ENCODE measurements at places on chromosomes 4 and X.

GRCh38 chr4:146023334-146023967, 84.8 kb upstream of the ZNF827 start:
- no peak for DNase-seq

DNA sequence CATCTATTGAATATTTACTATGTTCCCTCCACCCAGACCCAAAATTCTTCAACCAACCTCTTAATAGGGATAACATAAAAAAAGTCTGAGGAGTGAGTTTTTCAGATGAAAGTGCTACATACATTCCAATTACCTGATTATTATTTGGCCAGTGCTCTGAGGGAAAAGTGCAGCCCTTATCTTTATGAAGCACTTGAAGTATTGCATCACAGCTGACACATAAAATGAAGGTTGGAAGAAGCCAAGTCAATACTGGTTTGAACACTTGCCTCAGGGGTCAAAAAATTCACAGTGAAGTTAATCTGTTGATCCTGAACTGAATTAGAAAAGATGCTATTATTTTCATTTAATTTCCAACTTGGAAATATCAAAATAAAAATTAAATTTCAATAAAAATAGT, 498.9 kb downstream of the INPP4B start:
- no peak for DNase-seq

GRCh38 chrX:15906041-15906943, 51.7 kb upstream of the AP1S2 start:
- DNase-seq, result no peak

- no peak for DNase-seq
Observed at GRCh38 chr4:71216316-71216959, 122.4 kb upstream of the SLC4A4 start.

- no peak for DNase-seq
Observed at GRCh38 chrX:22081475-22082092, 49.5 kb downstream of the PHEX start.

- DNase-seq, result no peak
Observed at GRCh38 chr4:146135941-146136340, 39.6 kb upstream of the LSM6 start.

DNA sequence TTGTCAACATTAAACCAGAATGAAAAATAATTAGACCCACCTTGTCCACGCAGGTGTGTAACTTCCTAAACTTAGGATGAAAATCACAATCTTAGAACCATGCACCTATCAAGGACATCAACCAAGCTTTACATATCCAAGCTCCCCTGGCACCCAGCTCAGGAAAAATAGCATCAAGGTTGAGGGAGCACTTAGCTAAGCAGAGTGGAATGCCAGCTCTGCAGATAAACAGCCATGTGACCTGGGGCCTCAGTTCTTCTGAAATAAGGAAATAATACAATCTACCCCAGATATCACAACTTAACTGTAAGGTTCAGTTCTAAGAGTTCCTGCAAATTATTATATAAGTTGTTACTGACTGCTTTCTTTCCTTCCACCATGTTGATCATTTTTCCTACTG, 64.7 kb downstream of the DHX15 start:
- no peak for DNase-seq

GRCh38 chr4:41058426-41058825, 155.9 kb downstream of the APBB2 start:
- DNase-seq, result no peak

- no peak for DNase-seq
Observed at GRCh38 chrX:54641530-54641929, 111.5 kb downstream of the GNL3L start.

- DNase-seq, result no peak
Observed at GRCh38 chr4:157221895-157222770, 1.6 kb downstream of the GRIA2 start.

- DNase-seq, result peak; percentile 41
Observed at GRCh38 chr4:5638976-5639375, 69.4 kb downstream of the EVC2 start.

DNA sequence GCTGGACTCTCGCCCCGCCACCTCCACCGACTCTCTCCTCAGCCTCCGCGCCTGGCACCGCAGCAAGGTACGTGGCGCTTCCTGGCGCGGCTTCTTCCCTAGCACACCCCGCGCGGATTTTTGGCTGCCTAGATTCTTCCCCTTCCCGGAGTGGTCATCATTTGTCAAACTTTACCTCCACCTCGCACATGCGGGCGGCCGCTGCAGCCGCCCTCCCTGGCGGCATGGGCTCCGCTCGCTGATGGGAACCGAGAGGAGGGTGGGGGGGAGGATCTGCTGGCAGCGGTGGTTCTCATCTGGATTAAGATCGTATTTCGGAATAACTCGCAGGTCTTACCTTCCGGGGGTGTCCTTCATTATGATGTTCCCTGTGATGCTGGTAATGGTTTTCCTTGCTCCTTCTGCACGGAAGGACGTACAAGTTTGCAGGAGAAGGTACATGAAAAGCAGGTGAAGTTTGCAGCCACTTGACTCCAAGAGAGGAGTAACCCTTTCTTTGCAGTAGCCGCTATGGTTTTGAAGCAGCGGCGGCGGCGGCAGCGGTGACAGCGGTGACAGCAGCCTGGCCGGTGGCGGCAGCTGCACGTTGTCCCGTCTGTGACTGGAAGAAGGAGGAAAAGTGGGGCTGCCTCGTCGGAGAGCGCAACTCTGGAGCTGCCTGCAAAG, 2183.9 kb upstream of the TENM3 start:
- DNase-seq, result no peak

GRCh38 chr4:113689394-113689793, 72.1 kb downstream of the CAMK2D start:
- DNase-seq, result no peak

- no peak for DNase-seq
Observed at GRCh38 chr4:76585897-76586360, 150.9 kb downstream of the SHROOM3 start.

DNA sequence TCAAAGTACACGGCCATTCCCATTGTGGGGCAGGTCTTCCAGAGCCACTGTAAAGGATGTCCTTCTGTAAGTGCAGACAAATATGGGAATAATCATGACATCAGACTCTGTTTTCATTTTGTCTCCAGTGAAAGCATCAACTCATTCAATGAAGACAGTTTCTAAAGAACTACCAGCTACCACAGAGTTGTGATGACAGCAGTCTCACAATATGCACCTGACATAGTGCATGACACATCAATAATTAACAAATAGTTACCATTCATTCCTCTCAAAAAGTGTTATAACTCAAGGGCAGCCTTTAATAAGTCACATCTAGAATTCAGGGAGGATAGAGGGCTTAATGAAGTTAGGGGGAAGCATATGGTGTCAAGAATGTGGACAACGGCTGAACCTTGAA, 20.2 kb downstream of the MTTP start:
- DNase-seq, result no peak

- DNase-seq, result no peak
Observed at GRCh38 chr4:3201718-3202702, 46.9 kb upstream of the MSANTD1 start.

- no peak for DNase-seq
Observed at GRCh38 chr4:152065545-152065944, 304.7 kb upstream of the GATB start.

- no peak for DNase-seq
Observed at GRCh38 chrX:79412166-79412565, 45.0 kb upstream of the ITM2A start.

DNA sequence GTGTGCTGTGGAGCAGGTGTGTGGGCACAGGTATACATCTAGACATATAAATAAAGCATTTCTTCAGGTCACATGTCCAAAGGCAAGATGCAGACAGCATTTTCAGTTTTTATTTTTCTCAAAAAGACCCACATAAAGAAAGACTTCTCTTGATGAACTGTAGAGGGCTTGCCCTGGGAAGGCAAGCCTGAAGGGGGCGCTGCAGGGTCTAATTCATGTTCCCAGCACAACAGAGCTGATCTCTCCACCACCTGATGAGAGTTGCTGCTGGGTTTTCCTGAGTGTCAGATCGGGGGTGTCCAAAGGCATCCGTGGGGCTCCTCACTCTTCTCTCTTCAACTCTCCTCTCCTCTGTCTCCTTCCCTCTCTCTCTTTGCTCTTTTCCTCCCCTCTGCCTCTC, 26.6 kb downstream of the ADRA2C start:
- DNase-seq, result no peak

DNA sequence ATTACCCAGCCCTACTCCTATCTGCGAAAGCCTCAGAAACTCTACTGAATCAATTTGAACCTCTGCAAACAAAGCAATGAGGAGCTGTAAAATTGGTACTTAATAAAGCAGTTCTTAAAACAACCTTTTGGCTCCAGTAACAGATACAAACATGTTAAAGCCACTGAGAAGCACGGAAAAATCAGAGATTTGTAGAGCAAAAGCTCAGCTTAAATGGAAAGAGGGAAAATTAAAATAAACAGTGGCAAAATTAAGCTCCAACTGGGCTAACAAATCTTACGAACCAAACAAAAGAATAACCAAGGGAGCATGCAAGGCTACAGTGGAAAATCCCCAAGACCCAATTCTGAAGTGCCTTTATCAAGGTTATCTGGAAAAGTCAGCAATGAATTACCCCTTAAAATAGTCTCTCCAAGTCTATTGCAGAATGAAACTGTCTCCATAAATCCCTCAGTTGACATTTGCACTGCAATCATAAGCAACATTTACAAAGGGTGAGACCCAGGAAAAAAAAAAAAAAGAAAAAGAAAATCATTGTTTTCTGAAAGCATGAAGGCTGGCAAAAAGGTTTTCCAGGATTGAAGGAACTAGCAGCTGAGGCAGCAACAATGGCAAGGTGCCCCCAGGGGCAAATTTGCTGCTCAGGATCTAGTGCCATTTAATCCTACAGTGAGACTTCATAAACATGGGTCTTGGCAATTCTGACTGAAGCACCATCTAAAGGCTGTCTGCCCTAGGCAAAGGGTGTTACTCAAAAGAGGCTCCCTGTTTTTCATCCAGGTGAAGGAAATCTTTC, 40.1 kb downstream of the USP46 start:
- no peak for DNase-seq

GRCh38 chrX:13955975-13956374, 73.7 kb downstream of the GEMIN8 start:
- DNase-seq, result no peak

DNA sequence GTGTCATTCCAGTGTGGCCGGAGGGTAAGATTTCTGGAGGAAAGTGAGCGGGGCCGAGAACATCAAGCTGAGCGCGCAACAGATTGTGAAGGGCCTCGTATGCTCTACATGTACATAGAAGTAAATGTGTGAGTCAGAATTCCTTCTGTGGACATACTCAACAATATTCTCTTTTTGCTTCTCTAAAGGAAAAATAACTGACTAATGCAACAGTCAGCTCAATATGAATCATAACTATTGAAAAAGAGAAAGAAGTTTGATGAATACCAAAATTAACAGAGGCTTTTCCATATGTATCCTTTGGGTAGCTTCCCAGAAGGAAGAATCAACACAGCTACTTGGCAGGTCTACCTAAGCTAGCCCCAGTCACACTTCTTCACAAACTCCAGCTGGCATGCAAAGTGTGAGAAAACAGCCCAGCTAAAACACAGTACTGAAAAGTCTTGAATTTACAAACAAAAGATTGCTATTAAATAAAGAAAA, 87.5 kb upstream of the ZFP42 start:
- peak; percentile 28 for DNase-seq

DNA sequence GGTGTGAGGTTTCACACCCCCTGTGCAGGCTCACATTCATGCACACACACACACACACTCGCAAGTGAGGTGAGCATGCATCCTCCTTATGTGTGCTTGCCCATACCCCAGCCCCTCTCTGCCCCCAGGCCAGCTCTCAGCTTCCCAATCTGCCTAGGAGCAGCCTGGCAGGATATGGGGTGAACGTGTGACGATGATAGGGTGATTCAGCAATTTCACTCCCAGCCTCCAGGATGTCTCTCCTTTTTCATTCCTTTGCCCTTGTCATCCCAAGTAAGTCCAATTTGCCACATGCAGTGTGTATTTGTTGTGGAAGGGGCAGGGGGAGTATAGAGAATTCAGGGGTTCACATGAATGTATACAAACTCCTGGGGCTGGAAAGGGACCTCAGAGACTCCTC, 7.2 kb downstream of the STARD8 start:
- no peak for DNase-seq

GRCh38 chrX:132795181-132795580, 163.2 kb downstream of the HS6ST2 start:
- DNase-seq, result no peak

GRCh38 chr4:61877893-61878292, 677.8 kb downstream of the ADGRL3 start:
- no peak for DNase-seq

DNA sequence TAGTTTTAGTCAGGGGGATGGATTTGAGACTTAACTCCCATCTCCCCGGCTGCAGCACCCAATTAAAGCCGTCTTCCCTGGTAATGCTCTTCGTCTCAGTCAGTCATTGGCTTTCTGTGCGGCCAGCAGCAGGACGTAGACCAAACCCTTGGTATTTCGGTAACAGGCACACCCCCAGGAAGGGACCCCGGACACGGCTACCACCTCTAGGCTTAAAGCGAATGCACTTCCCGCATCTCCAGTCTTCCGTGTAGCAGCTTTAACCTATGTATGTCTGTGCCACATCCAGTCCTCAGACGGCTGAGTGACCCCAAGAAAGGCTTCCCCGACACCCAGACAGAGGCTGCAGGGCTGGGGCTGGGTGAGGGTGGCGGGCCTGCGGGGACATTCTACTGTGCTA, 1.5 kb upstream of the CTAG2 start:
- DNase-seq, result no peak

DNA sequence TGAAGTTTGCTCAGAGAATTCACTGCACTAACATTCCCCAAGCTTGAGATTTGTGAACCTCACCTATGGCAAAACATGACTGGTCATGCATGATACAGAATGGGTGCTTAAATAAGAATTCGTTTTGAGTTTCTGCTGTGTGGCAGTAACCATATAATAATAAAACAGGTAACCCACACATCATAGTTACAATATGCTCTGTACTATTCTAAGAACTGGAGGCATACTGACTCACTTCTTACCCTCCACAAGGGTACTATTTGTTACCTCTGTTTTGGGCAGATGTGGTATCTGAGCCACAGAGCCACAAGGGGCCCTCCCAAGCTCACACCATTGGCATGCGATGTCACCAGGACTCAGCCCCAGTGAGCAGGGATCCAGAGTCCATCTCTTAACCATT, 17.6 kb downstream of the SLC2A9 start:
- no peak for DNase-seq

- no peak for DNase-seq
Observed at GRCh38 chr4:130591091-130591490, 1495.1 kb downstream of the C4orf33 start.

- no peak for DNase-seq
Observed at GRCh38 chrX:103624111-103624510, 4.7 kb upstream of the TCEAL1 start.

DNA sequence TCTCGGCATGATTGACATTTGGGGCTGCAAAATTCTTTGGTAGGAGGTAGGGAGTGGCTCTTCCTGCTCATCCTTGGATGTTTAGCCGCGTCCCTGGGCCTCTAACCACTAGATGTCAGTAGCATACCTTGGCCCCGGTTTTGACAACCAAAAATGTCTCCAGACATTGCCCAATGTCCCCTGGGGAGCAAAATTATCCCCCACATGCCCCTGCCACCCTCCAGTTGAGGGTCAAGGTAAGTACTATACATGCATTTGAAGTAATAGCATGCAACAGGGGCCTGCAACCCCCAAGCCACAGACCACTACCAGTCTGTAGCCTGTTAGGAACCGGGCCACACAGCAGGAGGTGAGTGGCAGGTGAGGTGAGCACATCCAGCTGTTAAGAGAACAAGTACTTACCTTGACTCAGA, 17.6 kb upstream of the KIAA1210 start:
- DNase-seq, result no peak

All from BJ (cell line).